ENCODE measurements at places on chromosomes 11 and 22. TPM values are rescaled to one million over a fixed set of nuclear protein-coding genes. Genes with fewer than 3 reads are reported as not detected.

DNA sequence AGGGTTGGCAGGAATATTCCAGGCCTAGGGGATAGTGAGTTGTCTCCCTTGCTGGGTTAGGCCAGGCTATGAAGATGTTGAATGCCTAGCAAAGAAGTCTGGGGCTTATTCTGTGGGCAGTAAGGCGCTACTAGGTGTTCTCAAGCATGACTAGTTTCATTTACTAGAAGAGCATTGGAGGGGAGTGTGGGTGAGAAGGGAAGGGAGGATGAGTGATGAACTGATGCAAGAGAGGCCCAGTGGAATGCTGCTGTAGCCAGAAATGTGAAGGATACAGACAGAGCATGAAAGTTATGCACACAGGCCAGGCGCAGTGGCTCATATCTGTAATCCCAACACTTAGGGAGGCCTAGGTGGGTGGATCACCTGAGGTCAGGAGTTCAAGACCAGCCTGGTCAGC is 33.5 kb downstream of the POU2F3 start:
- DNase-seq: no peak
- no peak overlapping the region for H3K4me3 ChIP-seq
- no peak overlapping the region for H3K27ac ChIP-seq
- no peaks in the 10 kb centered on the region for H3K36me3 ChIP-seq
- peaks cover 4% of the 10 kb centered on the region for H3K27me3 ChIP-seq

DNA sequence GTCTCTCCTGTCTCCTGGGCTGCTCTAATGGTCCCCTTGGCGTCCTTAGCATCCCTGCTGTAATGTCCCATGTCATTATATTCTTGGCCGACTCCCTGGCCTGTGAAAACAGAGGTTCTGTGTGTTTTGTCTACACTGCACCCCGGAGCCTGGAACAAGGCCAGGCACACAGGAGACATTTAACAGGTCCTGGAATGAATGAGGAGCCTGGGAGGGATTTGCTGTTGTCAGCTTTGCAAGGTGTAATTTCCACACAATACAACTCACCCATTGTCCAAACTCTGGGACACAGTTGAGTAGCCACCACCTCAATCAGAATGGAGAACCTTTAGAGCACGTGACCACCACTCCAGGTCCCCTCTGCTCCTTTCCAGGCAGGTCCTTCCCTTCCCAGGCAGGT is 14.9 kb upstream of the PDGFB start:
- peaks cover 15% of the 10 kb centered on the region for H3K4me1 ChIP-seq
- no peak overlapping the region for H3K4me3 ChIP-seq
- H3K27me3 ChIP-seq: no peaks in the 10 kb centered on the region
- DNase-seq: no peak

DNA sequence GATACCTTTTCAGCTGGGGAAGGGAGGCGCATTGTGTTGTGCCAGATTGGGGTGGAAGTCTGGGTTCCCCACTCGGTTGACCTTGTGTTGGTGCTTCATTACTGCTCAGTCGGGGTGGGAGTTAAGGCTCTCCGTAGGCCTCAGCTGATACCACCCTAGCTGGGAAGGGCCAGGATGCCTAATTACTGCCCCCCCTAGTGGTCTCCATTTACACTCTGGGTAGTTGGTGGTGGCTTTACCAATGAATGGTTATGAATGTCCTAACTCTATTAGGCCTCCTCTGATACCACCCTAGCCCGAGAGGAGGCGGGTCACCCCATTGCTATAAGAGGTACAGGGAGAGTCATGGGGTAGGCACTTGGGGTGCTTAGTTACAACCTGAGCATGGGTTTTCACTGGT is 27.5 kb upstream of the HIKESHI start:
- no peaks in the 10 kb centered on the region for H3K36me3 ChIP-seq
- H3K4me1 ChIP-seq: peaks cover 4% of the 10 kb centered on the region
- H3K27me3 ChIP-seq: no peaks in the 10 kb centered on the region
- no peak overlapping the region for H3K4me3 ChIP-seq

The CLCF1 gene
- total RNA-seq: 9.2 TPM

DNA sequence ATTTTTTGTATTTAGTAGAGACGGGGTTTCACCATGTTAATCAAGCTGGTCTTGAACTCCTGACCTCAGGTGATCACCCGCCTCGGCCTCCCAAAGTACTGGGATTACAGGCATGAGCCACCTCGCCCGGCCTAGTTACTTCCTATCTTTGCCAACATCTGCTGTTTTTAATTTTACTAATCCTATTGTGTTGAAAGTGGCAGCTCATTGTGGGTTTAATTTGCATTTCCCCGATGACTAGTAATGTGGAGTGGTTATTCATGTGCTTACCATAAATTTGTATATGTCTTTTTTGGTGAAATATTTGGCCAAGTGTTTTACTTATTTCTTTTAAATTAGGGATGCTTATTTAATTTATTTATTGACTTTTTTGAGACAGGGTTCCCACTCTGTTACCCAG is 74.2 kb upstream of the SLC25A18 start:
- H3K36me3 ChIP-seq: no peaks in the 10 kb centered on the region
- H3K4me1 ChIP-seq: no peaks in the 10 kb centered on the region
- no peak overlapping the region for H3K4me3 ChIP-seq
- no peak overlapping the region for H3K27ac ChIP-seq
- DNase-seq: no peak
- no peaks in the 10 kb centered on the region for H3K27me3 ChIP-seq

The OR51B6 gene
- total RNA-seq: not detected

The MFNG gene
- total RNA-seq: 46.4 TPM

The OR52E6 gene
- not detected for total RNA-seq

DNA sequence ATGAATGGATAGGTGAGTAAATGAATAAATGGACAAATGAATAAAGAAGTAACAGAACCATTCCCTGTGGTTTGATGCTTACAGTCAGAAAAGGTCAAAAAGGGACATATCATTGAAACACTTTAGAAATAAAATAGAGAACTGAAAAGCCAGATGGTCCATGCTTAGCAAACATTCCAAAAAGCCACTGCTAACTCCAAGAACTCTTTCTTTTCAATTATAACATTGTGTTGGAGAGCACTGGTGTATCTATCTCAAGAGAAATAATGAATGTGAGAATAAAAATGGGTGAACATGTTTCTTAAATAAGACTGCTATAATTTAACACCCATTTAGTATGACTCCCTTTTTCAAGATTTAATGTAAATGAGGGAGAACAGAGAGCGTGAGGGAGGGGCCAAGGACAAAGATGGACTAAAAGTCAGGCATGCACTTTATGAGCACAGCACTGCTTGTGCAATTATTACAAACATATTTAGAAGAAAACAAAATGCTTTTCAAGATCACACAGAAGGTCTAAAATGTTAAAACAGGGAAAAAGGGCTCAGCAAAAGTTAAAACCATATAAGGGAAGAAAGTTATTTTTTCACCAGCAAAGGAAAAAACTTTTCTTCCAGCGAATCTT is 224.3 kb upstream of the PITPNB start:
- no peaks in the 10 kb centered on the region for H3K4me1 ChIP-seq
- H3K4me3 ChIP-seq: no peak overlapping the region
- no peaks in the 10 kb centered on the region for H3K27me3 ChIP-seq
- H3K27ac ChIP-seq: no peak overlapping the region

The VPREB1 gene
- not detected for total RNA-seq

DNA sequence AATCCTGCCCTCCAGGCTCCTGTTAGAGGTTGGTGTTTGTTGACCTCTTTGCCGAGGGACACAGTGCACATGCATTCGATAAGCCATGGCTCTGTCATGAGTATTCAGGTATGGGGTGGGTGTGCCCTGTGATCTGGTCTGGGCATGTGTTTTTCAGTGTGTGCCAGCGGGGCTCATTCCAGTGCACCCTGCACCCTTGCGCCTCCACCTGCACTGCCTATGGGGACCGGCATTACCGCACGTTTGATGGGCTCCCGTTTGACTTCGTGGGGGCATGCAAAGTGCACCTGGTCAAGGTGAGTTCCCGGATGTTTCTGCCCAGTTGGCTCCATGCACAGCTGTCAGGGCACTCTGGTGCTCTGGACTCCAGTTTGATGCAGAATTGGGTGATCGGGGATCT is 44.2 kb downstream of the OTOG start:
- H3K4me3 ChIP-seq: no peak overlapping the region
- peak; percentile 40 for DNase-seq
- H3K36me3 ChIP-seq: no peaks in the 10 kb centered on the region

- H3K27ac ChIP-seq: no peak overlapping the region
- H3K36me3 ChIP-seq: no peaks in the 10 kb centered on the region
- peaks cover 16% of the 10 kb centered on the region for H3K4me1 ChIP-seq
- DNase-seq: peak; percentile 74
These were observed 785 bp downstream of the IGSF9B start for GRCh38 chr11:133955945-133956421.

The PHOX2A gene
- not detected for total RNA-seq

DNA sequence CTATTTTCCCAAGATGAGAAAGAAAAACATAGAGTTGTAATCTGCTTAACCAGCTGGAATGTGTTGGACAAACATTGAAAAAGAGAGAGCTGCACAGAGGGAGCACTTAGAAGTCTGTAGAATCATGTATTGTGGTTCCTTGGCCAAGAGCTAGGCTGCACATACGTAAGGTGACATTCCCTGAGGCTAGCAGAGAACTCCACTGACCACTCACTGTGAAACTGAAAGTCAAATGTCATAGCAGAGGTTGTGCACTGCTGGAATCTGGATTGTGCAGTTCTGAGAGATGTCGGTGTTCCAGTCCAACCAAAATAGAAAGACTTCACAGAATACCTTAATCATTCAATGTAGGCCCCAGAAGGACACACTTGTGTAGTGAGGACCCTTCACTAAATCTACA is 772.8 kb upstream of the RAG2 start:
- DNase-seq: no peak
- H3K27ac ChIP-seq: no peak overlapping the region
- no peaks in the 10 kb centered on the region for H3K27me3 ChIP-seq

- H3K4me3 ChIP-seq: no peak overlapping the region
- H3K4me1 ChIP-seq: no peaks in the 10 kb centered on the region
- DNase-seq: no peak
- no peak overlapping the region for H3K27ac ChIP-seq
- peaks cover 16% of the 10 kb centered on the region for H3K27me3 ChIP-seq
- no peaks in the 10 kb centered on the region for H3K36me3 ChIP-seq
These were observed 12.6 kb upstream of the P2RY6 start for GRCh38 chr11:73259406-73260126.

The ST14 gene
- total RNA-seq: 80.6 TPM

The MMP27 gene
- not detected for total RNA-seq

DNA sequence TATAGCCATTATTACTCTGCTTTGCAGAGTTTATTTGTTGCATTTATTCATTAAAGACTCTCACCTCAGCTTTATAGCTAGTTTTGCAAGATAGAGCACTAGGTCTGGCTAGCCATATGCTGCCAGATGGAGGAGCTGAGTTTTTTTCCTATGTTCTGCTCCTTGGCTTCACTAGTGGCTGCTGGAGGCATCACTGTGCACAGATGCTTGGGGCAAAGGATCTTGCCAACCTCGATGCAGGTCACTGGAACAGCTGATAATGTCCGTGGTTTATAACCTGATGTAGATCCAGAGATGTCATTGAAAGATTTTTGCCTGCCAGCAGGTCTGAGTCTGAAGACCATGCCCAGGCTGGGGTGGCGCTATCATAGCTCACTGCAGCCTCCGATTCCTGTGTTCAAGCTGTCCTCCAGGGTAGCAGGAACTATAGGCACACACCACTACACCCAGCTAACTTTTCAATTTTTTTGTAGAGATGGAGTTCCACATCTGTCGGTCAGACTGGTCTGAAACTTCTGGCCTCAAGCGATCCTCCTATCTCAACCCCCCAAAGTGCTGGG is 63.2 kb downstream of the PACS1 start:
- DNase-seq: no peak
- H3K4me1 ChIP-seq: peaks cover 12% of the 10 kb centered on the region
- no peaks in the 10 kb centered on the region for H3K36me3 ChIP-seq
- H3K4me3 ChIP-seq: no peak overlapping the region
- H3K27me3 ChIP-seq: no peaks in the 10 kb centered on the region

GRCh38 chr22:46150655-46151477 is 540 bp downstream of the PPARA start:
- peaks cover 7% of the 10 kb centered on the region for H3K4me1 ChIP-seq
- peak overlapping the region; percentile 92 for H3K4me3 ChIP-seq
- DNase-seq: no peak
- peaks cover 24% of the 10 kb centered on the region for H3K27me3 ChIP-seq

DNA sequence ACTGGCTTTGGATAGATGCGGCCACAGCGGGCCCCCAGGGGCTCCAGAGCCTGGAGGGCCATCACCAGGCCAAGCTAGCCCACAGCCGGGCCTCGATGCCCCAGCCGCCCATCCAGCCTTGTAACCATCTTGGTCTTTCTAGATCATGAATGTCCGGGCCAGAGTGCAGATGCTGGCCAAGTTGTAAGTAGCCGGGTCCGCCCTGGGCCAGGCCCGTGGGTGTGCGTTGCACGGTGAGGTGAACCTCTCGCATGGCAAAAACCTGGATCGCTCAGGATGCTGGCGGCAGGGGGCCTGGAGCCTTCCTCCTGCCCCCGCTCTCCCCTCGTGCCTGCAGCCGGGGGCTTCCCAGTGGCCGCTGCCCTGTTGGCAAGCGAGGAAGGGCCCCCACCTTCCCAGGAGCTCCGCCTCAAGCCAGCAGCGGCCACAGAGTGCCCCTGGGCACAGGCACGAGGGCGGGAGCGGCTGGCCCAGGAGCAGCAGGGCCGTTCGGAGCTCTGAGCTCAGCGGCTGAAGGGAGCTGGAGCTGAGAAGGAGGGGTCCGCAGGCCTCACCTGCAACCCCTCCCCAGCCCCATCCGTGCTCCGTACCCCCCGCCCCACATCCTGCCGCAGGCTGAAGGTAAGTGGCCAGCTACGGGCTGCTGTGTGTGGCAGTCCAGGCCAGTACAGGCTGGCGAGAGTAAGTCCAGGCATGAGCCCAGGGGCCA is 10.9 kb upstream of the MRPL23 start:
- H3K27me3 ChIP-seq: peaks cover 24% of the 10 kb centered on the region
- no peak for DNase-seq
- no peak overlapping the region for H3K4me3 ChIP-seq
- no peaks in the 10 kb centered on the region for H3K36me3 ChIP-seq

The SLC25A45 gene
- total RNA-seq: 9.8 TPM

GRCh38 chr22:17831501-17832251 is 57.4 kb upstream of the BID start:
- no peak for DNase-seq
- H3K27me3 ChIP-seq: peaks cover 5% of the 10 kb centered on the region
- H3K4me1 ChIP-seq: no peaks in the 10 kb centered on the region

GRCh38 chr11:134097166-134097565 is 28.3 kb downstream of the JAM3 start:
- no peaks in the 10 kb centered on the region for H3K4me1 ChIP-seq
- H3K27me3 ChIP-seq: no peaks in the 10 kb centered on the region
- no peaks in the 10 kb centered on the region for H3K36me3 ChIP-seq

DNA sequence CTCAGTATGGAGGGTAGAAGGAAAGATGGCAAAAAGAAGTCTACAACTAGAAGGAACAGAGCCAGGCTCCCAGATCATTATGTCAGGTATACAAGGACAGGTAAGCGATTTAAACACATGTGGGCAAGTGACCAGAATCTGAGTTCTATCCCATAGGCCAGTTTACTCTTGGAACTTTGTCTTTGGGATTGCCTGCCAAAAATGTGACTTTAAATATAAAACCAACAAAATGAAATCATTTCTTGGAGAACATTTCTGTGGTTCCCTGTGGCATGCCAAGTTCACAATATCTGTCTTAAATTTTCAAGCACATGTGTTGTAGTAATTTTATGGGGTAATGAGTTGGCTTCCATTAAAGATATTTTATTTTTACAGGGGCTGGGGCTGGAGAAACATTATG is 141.0 kb downstream of the SLC17A6 start:
- H3K27ac ChIP-seq: no peak overlapping the region
- DNase-seq: no peak
- no peaks in the 10 kb centered on the region for H3K36me3 ChIP-seq
- H3K4me1 ChIP-seq: no peaks in the 10 kb centered on the region

- no peak overlapping the region for H3K4me3 ChIP-seq
- H3K36me3 ChIP-seq: no peaks in the 10 kb centered on the region
- peaks cover 10% of the 10 kb centered on the region for H3K4me1 ChIP-seq
- no peaks in the 10 kb centered on the region for H3K27me3 ChIP-seq
These were observed 65.3 kb downstream of the MCM5 start for GRCh38 chr22:35465109-35465701.

The OR10D3 gene
- total RNA-seq: not detected

All from left lung (tissue), 14 donors.